ENCODE measurements at places on chromosomes 5 and 9.

- DNase-seq, result no peak
Measured at GRCh38 chr5:93070938-93071337, 510.1 kb downstream of the NR2F1-AS1 start.

- no peak for DNase-seq
Measured at GRCh38 chr9:2087500-2088313, 72.6 kb downstream of the SMARCA2 start.

DNA sequence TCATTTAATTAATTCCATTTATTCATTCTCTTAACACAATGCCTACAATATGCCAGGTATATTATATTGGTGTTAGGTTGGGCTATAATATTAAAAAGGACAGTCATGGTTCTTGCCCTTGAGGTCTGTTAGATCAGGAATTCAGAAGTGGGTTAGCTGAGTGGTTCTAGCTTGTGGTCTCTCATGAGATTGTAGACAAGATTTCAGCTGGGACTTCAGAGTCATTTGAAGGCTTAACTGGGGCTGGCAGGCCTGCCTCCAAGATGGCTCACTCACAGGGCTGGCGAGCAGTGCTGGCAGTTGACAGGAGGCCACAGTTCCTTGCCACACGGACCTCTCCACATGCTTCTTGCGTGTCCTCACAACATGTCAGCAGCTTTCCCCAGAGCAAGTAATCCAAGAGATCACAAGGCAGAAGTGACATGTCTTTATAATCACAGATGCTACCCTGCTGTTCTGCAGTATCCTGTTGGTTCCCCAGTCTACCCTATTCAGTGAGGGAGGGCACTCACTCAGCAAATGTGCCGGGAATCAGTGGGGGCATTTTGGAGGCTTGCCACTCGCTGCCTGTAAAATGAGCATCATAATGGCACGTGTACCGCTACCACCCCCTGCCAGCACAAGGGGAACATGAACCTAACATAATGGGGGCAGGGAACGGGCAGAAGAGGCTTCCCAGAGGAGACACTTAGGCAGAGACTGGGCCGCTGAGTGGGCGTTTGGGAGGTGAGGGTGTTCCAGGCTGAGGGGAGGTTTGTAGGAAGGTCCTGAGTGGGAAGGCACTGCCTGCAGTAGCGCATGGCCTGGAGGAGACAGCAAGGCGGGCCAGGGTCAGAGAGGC is 70.0 kb downstream of the EXOSC2 start:
- DNase-seq, result no peak

GRCh38 chr5:126464016-126464415 is 40.8 kb downstream of the GRAMD2B start:
- DNase-seq, result no peak

GRCh38 chr5:108998216-108998615 is 250.5 kb downstream of the FER start:
- no peak for DNase-seq

DNA sequence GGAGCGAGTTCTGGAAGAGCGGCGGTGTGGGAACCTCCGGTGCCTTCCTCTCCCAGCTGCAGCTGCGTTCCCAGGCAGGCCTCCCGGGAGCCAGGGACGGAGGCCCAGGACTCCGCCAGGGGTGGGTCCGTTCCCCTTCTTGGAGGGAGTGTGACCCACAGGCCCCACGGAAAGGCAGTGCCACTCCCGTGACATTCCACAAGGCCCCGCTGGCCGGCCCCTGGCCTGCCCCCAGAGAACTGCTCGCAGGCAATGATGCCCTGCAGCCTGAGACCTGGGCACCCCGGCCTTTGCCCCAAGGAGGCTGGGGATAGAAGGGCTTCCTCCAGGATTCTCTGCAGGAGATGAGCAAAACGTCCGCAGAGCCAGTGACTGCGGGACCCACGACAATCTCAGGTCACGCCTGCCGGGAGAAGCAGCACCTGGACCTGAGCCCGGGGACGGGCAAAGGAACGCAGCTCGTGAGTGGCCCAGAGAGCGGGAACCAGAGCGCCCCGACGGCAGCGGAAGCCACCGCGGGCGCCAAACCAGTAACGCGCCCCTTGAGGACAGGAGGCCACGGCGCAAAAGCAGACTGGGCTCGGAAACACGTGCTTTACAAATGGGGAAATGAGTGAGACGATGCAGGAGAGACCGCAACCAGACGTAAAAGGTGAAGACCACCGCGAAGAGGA is 9.3 kb downstream of the OBP2B start:
- no peak for DNase-seq

Data from BJ (cell line).